Smooth muscle cell of trachea (primary cell): ENCODE measurements at places on chromosomes 16 and 17. TPM values are rescaled to one million over a fixed set of nuclear protein-coding genes. Genes with fewer than 3 reads are reported as not detected.

The FCSK gene
- total RNA-seq = 13.1 and 15.4 TPM in 2 replicates

The HS3ST6 gene
- not detected in 2 replicates for total RNA-seq

The RRAD gene
- total RNA-seq = 1.7 and 26.5 TPM in 2 replicates

The SLC2A4 gene
- 0.17 and 0.44 TPM in 2 replicates for total RNA-seq

The STAT5B gene
- 25.2 and 31.6 TPM in 2 replicates for total RNA-seq

The KRT40 gene
- total RNA-seq = not detected in 2 replicates

The SLC6A2 gene
- total RNA-seq = not detected in 2 replicates
